ENCODE measurements at places on chromosomes 4 and X. TPM values are rescaled to one million over a fixed set of nuclear protein-coding genes. Genes with fewer than 3 reads are reported as not detected.

The ITM2A gene
- total RNA-seq: 84.6 TPM

The ARL13A gene
- total RNA-seq: not detected

GRCh38 chr4:184019667-184020623 is 114.8 kb downstream of the STOX2 start:
- no peak for DNase-seq
- H3K4me3 ChIP-seq: no peak overlapping the region
- no peak overlapping the region for H3K27ac ChIP-seq
- H3K36me3 ChIP-seq: no peaks in the 10 kb centered on the region
- peaks cover 7% of the 10 kb centered on the region for H3K27me3 ChIP-seq
- no peaks in the 10 kb centered on the region for H3K4me1 ChIP-seq

GRCh38 chr4:21032089-21032645 is 331.9 kb downstream of the PACRGL start:
- no peak overlapping the region for H3K27ac ChIP-seq
- H3K27me3 ChIP-seq: no peaks in the 10 kb centered on the region
- H3K36me3 ChIP-seq: no peaks in the 10 kb centered on the region
- no peak for DNase-seq
- H3K4me3 ChIP-seq: no peak overlapping the region
- H3K4me1 ChIP-seq: no peaks in the 10 kb centered on the region

The FABP2 gene
- 0.11 TPM for total RNA-seq

GRCh38 chrX:46268412-46268811 is 276.8 kb downstream of the ZNF674 start:
- peaks cover 2% of the 10 kb centered on the region for H3K4me1 ChIP-seq
- H3K36me3 ChIP-seq: no peaks in the 10 kb centered on the region
- no peak for DNase-seq

The CXCL13 gene
- total RNA-seq: not detected

DNA sequence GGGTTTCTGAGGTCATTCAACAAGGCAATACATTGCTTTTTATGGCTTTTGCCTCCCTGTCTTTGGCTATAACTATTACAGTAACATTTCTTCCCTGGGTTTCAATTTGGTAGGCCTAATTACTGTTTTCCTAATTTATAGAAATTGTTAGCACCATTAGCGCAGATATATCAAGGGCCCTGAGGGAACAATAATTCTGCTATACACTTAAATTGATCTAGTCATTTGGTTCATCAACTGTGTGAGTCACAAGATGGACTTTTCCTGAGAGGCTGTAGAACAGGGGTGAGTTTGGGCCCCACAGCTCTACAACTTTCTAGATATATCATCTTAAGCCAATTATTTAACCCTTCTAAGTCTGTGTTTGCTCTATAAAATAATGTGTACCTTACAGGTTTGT is 107.9 kb downstream of the COMMD8 start:
- H3K27me3 ChIP-seq: peaks cover 6% of the 10 kb centered on the region
- H3K4me3 ChIP-seq: no peak overlapping the region
- H3K27ac ChIP-seq: no peak overlapping the region

The AFF2 gene
- total RNA-seq: 0.42 TPM

DNA sequence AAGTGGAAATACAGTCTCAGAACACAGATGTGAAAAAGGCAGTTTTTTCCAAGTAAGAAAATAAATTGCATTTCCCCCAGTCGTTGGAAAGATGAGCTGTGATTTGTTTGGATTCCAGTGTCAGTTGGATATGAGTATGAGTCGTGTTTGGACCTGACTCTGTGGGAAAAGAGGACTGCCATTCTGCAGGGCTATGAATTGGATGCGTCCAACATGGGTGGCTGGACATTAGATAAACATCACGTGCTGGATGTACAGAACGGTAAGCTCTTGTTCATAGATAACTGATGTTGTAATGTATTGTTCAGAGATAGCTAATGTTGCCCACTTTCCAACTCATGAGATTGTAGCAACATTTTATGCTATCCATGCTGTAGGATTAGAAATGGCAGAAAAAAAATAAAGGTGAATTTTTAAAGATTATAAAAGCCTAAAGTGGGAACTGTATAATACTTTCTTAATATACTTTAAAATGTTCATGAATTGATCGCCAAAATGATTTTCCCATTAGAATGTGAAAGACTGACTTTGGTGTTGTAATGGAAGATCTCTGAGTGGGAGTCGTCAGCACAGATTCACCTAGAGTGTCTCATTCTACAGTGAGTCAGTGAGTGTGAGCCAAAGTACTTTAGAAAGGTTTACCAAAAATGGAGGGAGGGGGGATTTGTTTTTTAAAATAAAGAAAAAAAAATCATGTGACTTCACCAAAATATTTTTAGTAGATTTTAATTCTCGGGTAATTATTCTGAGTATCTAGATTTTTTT is 178.7 kb downstream of the DCTD start:
- H3K4me3 ChIP-seq: no peak overlapping the region
- H3K27me3 ChIP-seq: no peaks in the 10 kb centered on the region
- no peak overlapping the region for H3K27ac ChIP-seq
- no peaks in the 10 kb centered on the region for H3K4me1 ChIP-seq

DNA sequence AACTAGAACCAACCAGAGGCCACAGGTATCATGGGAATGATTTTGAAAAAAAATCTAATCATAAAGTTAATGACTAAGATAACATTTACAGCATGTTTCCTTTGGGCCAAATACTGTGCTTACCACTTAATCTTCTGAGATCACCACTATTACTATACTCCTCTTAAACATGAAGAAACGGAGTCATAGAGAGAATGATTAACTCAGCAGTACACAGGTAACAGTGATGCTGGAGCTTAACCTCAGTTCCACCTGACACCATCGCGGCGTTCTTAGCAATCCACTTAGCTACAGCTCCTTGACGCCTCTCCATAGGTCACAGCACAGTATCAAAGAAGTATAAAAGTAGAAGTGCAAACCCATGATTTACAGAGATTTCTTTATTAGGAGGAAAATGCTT is 592.6 kb upstream of the SLIT2 start:
- H3K36me3 ChIP-seq: no peaks in the 10 kb centered on the region
- H3K4me3 ChIP-seq: no peak overlapping the region
- H3K4me1 ChIP-seq: no peaks in the 10 kb centered on the region
- no peak for DNase-seq

The PNMA5 gene
- total RNA-seq: 0.17 TPM

DNA sequence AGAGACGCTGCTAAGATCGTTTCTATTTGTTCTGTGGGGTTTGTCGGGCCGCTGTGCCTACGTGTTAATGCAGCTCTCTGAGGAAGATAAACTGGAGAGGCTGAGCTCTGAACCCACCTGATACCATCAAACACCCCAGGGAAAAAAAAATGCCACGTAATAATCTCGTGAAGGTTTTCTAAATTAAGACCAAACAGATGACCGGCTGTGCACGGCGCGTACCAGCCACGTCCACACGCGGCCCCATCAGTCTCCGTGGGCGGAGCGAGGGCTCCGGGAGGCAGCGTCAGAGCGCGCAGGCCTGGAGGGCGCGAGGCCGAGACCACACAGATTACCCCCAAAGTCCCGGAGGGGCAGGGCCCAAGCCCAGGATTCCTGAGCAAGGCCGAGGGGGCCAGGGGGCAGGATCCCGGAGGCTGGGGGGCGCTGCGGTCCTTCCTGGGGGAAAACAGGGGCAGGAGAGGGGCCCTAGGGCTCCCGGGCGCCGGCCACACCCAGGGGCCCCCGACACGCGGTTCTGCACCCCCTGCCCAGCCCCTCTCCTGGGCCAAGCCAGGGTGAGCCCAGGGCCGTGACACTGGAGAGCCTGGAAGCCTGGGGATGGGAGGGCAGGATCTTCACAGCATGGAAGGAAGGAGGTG is 91.9 kb downstream of the FAM53A start:
- H3K27ac ChIP-seq: no peak overlapping the region
- no peaks in the 10 kb centered on the region for H3K4me1 ChIP-seq
- H3K4me3 ChIP-seq: no peak overlapping the region
- H3K27me3 ChIP-seq: peaks cover 8% of the 10 kb centered on the region

The TGIF2LX gene
- not detected for total RNA-seq

The MUC7 gene
- not detected for total RNA-seq

The TMEM31 gene
- not detected for total RNA-seq

- no peaks in the 10 kb centered on the region for H3K36me3 ChIP-seq
- H3K27ac ChIP-seq: no peak overlapping the region
- no peaks in the 10 kb centered on the region for H3K27me3 ChIP-seq
- no peak for DNase-seq
Observed at GRCh38 chrX:84064164-84064563, 123.8 kb downstream of the RPS6KA6 start.

- no peaks in the 10 kb centered on the region for H3K36me3 ChIP-seq
- DNase-seq: no peak
- H3K4me1 ChIP-seq: no peaks in the 10 kb centered on the region
- no peak overlapping the region for H3K4me3 ChIP-seq
Observed at GRCh38 chr4:81814987-81815541, 343.4 kb upstream of the RASGEF1B start.

- H3K27ac ChIP-seq: no peak overlapping the region
- DNase-seq: no peak
- H3K27me3 ChIP-seq: peaks cover 2% of the 10 kb centered on the region
Observed at GRCh38 chr4:16140879-16141249, 57.0 kb upstream of the PROM1 start.

The FAM47B gene
- total RNA-seq: not detected

DNA sequence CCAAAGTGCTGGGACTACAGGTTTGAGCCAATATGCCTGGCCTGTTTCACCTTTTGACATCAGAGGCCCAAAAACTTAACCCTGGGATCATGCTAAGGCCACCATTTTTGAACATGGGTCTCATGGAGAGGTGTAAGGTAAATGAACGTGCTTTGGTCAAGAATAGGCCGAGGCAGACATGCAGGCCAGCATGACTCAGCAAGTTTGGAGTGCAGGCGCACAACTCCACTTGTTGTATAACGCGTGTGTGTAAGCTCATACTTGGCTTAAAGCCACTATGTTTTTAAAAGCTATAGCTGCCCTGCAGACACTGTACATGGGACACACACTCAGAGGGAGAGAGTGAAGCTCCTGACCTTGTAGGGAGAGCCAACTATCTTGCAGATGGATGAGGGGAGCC is 43.8 kb upstream of the HPSE start:
- no peak overlapping the region for H3K4me3 ChIP-seq
- no peak overlapping the region for H3K27ac ChIP-seq
- peak; percentile 33 for DNase-seq
- H3K36me3 ChIP-seq: peaks cover 20% of the 10 kb centered on the region

The RAB39B gene
- 9.4 TPM for total RNA-seq

DNA sequence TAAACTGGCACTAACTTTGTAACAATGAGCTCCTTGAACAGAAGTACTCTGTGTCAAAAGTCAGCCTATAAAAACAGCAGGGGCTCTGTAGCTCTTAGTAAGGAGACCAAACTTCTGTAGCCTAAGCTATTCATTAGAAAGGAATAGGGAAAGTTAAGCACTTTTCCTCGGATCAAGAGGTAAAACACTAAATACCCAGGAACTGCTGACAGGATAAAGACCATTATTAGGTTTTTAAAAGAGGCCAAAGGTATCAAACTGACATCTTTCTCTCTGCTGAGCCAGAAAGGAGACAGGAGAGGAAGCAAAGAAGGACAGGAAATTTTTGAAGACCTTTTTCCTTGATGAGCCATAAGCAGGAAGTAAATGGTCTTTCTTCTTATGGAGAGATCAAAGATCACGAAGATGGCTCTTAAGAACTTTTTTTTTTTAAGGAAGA is 31.9 kb downstream of the ANAPC10 start:
- peaks cover 13% of the 10 kb centered on the region for H3K36me3 ChIP-seq
- no peak overlapping the region for H3K27ac ChIP-seq
- no peak overlapping the region for H3K4me3 ChIP-seq
- DNase-seq: no peak
- H3K4me1 ChIP-seq: peaks cover 18% of the 10 kb centered on the region

GRCh38 chr4:635851-636627 is 10.7 kb downstream of the PDE6B start:
- no peak overlapping the region for H3K4me3 ChIP-seq
- peaks cover 3% of the 10 kb centered on the region for H3K27me3 ChIP-seq
- H3K4me1 ChIP-seq: no peaks in the 10 kb centered on the region
- no peaks in the 10 kb centered on the region for H3K36me3 ChIP-seq
- H3K27ac ChIP-seq: no peak overlapping the region

The TCEANC gene
- total RNA-seq: 6.2 TPM

GRCh38 chr4:83809581-83809980 is 273.7 kb downstream of the GPAT3 start:
- no peaks in the 10 kb centered on the region for H3K36me3 ChIP-seq
- H3K4me3 ChIP-seq: no peak overlapping the region
- no peak for DNase-seq
- H3K27ac ChIP-seq: no peak overlapping the region

The PIGA gene
- total RNA-seq: 21.6 TPM

The CENPVL1 gene
- not detected for total RNA-seq

DNA sequence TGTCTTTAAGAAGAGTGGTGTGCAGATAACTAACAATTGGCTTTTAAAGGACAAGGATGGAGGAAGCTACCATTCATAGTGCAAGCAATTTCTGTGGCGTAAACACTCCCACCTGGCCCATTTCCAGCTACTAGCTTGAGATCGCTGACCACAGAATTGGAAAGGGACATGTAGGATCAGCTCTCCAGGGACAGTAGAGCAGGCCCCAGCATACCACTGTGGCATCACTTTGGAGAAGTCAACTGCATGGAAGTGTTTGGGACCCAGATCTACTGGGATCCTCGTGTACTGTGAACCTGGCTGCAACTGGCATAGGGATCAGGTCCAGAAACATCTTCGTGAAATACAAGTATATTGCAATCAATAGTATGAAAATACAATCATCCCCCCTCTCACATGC is 515.0 kb downstream of the INPP4B start:
- H3K36me3 ChIP-seq: peaks cover 17% of the 10 kb centered on the region
- H3K4me1 ChIP-seq: peaks cover 2% of the 10 kb centered on the region
- DNase-seq: no peak
- no peak overlapping the region for H3K4me3 ChIP-seq

DNA sequence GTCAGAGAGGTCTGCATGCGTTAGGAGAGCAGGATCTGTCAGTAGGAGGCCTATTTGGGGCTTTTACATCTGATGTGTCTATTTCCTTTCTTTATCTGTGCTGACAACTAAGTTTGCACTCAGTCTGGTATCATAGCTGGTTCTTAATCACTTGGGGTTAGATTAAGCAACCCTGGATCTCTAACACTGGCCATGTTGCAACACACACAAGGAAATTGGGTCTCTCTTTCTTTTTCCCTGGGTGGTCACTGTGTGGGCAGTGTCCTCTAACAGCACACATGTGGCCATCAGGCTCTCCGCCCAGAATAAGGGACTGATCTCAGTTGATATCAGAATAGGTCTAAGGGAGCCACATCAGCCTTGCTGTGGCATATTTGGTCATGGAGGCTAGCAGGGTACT is 38.9 kb downstream of the IGFBP7 start:
- H3K36me3 ChIP-seq: no peaks in the 10 kb centered on the region
- H3K27ac ChIP-seq: no peak overlapping the region
- no peaks in the 10 kb centered on the region for H3K4me1 ChIP-seq
- no peak overlapping the region for H3K4me3 ChIP-seq

The ADAM29 gene
- total RNA-seq: not detected

DNA sequence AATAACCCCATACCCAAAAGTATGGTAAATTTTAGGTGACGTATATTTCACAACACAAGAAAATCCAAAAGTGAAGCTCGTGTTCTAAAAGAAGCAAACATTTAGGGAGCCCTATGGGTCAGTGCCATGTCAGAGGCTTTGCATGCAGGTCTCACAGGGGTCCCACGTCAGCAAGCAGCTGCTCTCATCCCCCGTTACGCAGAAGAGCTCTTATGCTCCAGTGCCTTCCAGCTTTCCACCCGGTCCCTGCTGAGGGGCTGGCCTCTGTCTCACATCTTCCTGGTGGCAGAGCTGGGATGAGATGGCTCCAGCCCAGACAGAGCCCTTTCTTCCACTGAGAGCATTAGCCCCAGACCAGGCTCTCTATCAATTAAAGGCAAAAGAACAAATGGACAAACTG is 82.0 kb downstream of the IRF2 start:
- H3K27ac ChIP-seq: no peak overlapping the region
- H3K36me3 ChIP-seq: peaks cover 77% of the 10 kb centered on the region
- peaks cover 20% of the 10 kb centered on the region for H3K4me1 ChIP-seq
- H3K4me3 ChIP-seq: no peak overlapping the region
- H3K27me3 ChIP-seq: no peaks in the 10 kb centered on the region
